Naive B cell (primary cell): ENCODE measurements at places on chromosomes 16 and 17. TPM values are rescaled to one million over a fixed set of nuclear protein-coding genes. Genes with fewer than 3 reads are reported as not detected.

Gene KRTAP9-2
- not detected for polyA plus RNA-seq

Gene RASD1
- not detected for polyA plus RNA-seq

Gene ATP2A3
- polyA plus RNA-seq = 71.8 TPM

Gene TPSB2
- polyA plus RNA-seq = not detected

Gene ABCA9
- polyA plus RNA-seq = not detected

Gene GPR139
- not detected for polyA plus RNA-seq

Gene KCNAB3
- polyA plus RNA-seq = not detected

Gene NPIPA3
- polyA plus RNA-seq = not detected

Gene RGS11
- polyA plus RNA-seq = not detected

Gene CHTF8
- polyA plus RNA-seq = 208 TPM

Gene TP53TG3D
- polyA plus RNA-seq = 1.1 TPM

Gene LPCAT2
- 0.55 TPM for polyA plus RNA-seq

Gene CHD9NB
- polyA plus RNA-seq = not detected

Gene SHBG
- not detected for polyA plus RNA-seq

Gene NACA2
- not detected for polyA plus RNA-seq
